ENCODE measurements at places on chromosomes 6 and 20. TPM values are rescaled to one million over a fixed set of nuclear protein-coding genes. Genes with fewer than 3 reads are reported as not detected.

- H3K27ac ChIP-seq: no peak overlapping the region
- H3K4me1 ChIP-seq: peaks cover 3% of the 10 kb centered on the region
- no peak for DNase-seq
Observed at GRCh38 chr6:7157752-7158616, 50.2 kb downstream of the RREB1 start.

DNA sequence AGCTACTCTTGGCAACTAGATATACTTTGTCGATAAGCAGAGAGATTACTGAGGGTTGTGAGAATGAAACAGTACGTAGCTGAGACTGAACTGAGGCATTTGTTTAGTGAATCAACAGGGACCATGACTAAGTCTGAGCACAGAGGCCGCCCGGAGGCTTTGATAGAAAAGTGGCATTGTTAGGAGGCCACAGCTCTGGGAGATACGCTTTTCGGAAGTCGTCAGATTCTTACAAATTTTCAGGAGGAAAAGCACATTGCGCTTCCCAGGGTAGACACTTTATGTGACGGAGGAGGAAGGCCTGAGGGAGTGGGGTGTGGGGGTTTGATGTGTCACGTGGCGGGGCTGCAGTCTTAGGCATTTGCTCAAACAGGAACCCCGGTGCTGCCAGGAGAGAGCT lies 69.4 kb downstream of the PSMG4 start:
- no peak for DNase-seq
- H3K4me1 ChIP-seq: no peaks in the 10 kb centered on the region
- no peak overlapping the region for H3K27ac ChIP-seq
- no peaks in the 10 kb centered on the region for H3K27me3 ChIP-seq
- no peaks in the 10 kb centered on the region for H3K36me3 ChIP-seq
- no peak overlapping the region for H3K4me3 ChIP-seq

GRCh38 chr20:59063358-59064213 lies 21.0 kb upstream of the PRELID3B start:
- H3K36me3 ChIP-seq: no peaks in the 10 kb centered on the region
- H3K27me3 ChIP-seq: no peaks in the 10 kb centered on the region
- H3K4me3 ChIP-seq: no peak overlapping the region

GRCh38 chr6:41644297-41644879 lies 6.1 kb downstream of the MDFI start:
- no peak overlapping the region for H3K27ac ChIP-seq
- H3K4me3 ChIP-seq: no peak overlapping the region
- DNase-seq: peak; percentile 62
- H3K36me3 ChIP-seq: no peaks in the 10 kb centered on the region
- no peaks in the 10 kb centered on the region for H3K4me1 ChIP-seq
- no peaks in the 10 kb centered on the region for H3K27me3 ChIP-seq

GRCh38 chr6:34236131-34236442 lies 586 bp upstream of the HMGA1 start:
- H3K27ac ChIP-seq: peak overlapping the region; percentile 67
- H3K27me3 ChIP-seq: peaks cover 2% of the 10 kb centered on the region
- DNase-seq: no peak
- no peaks in the 10 kb centered on the region for H3K4me1 ChIP-seq

DNA sequence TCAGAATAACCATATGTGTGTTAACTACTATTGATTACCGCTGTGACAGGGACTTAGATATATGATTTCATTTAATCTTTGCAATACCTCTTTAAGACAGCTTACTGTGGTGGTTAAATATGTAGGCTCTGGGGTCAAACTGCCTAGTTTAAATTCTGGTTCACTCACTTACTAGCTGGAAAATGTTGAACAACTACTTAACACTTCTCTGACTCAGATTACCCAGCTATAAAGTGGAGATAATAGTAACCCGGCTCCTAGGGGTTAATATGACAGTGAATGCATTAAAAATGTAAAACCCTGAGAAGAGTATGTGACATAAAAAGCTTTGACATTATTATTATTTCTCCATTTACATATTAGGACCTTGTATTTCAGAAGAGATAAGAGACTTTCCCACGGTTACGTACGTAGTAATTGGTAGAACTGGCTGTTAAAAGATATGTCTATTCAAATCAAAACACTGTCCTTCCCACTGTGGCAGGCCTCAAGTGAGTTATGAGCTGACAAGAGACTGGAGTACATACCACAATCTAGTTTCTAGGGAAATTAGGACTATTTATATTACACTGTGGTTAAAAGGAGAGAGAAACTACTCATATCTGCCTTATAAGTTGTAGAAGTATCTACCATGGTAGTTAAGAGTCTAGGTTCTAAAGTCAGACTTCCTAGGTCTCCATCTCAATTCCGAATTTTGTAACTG lies 4.4 kb upstream of the PLCB1 start:
- H3K4me3 ChIP-seq: no peak overlapping the region
- H3K4me1 ChIP-seq: no peaks in the 10 kb centered on the region
- H3K36me3 ChIP-seq: no peaks in the 10 kb centered on the region
- no peaks in the 10 kb centered on the region for H3K27me3 ChIP-seq
- no peak for DNase-seq
- no peak overlapping the region for H3K27ac ChIP-seq

GRCh38 chr6:43172104-43173007 lies 1.3 kb downstream of the SRF start:
- DNase-seq: peak; percentile 86
- no peaks in the 10 kb centered on the region for H3K27me3 ChIP-seq
- H3K4me3 ChIP-seq: peak overlapping the region; percentile 76
- H3K27ac ChIP-seq: peak overlapping the region; percentile 98

Gene ADA
- total RNA-seq: 16.4 TPM

DNA sequence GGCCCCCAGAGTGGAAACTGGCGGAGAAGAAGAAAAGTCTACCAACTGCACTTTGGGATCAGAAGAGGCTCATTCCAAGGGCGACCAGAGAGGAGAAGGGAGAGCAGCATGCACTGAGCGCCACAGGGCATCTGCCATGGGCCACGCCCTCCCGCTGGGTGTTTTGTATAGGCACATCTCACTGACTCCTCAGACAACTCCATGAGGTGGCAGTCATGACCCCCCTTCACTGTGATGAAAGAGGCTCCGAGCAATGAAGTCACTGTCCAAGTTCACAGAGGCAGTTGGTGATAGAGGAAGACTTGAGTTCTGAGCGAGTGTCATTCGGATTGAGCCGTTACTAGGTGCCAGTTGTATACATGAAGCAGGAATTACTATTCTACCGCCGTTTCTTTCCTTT lies 15.4 kb downstream of the BPIFB1 start:
- no peaks in the 10 kb centered on the region for H3K4me1 ChIP-seq
- DNase-seq: no peak
- no peaks in the 10 kb centered on the region for H3K36me3 ChIP-seq

DNA sequence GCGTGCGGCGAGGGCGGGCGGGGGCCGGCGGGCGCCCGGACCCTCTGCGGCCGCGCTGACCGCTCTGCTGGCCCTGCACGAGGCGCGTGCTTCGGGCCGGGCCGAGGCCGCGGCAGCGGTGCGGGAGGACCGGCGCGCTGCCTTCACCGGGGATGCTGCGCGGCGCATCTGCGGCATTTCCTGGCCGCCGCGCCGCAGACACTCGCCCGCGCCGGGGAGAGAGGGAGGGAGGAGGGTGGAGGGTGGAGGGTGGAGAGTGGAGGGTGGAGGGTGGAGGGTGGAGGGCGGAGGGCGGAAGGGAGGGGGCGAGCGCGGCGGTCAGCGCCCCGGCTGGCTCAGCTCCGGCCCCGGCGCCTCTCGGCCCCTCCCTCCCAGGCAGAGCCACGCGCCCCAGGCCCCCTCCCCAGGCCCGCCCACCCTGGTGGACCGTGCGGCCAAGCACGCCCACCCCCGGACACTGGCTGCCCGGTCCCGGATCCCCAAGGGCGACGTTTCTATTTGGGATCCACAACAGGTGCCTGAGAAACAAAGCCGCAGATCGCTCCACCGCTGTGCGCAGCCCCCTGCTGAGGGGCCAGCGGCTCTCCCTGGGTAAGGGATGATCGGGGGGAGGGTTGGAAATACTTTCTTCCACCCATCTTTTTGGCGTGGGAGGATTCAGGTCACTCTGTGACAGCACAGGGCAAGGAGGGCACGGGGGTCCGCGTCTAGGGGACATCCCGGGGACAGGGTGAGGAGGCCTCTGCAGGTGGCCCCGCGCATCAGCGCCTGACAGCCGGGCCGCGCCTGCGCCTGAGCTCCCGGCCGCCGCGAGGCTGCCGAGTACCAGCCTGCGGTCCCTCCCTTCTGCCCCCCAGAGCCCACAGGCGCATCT lies 111.2 kb upstream of the BEND6 start:
- no peaks in the 10 kb centered on the region for H3K4me1 ChIP-seq
- H3K27me3 ChIP-seq: no peaks in the 10 kb centered on the region
- H3K36me3 ChIP-seq: no peaks in the 10 kb centered on the region
- peak; percentile 89 for DNase-seq

DNA sequence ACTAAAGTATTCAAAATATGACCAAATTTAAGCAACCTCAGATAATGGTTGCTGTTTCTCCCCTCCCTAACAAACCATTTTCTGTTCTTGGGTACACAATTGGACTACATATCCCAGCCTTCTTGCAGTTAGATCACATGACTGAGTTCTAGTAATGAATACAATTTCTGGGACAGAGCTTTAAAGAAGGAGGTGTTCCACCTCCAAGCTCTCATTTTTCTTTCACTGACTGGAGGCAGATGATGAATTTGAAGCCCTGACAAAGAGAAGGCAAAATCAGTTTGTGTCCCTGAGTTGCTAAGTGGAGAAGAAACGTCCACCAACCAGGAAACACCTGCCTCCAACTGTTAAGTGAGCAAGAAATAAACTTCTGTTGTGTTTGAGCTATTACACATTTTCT lies 117.2 kb downstream of the LCA5 start:
- H3K4me1 ChIP-seq: no peaks in the 10 kb centered on the region
- no peak overlapping the region for H3K27ac ChIP-seq
- H3K36me3 ChIP-seq: no peaks in the 10 kb centered on the region
- no peak for DNase-seq

Data from aorta (tissue), 5 donors.